ENCODE measurements at places on chromosomes 5 and 9.
A peak's percentile ranks its signal among the peaks of the same experiment; 100 is the strongest.

- no peak for DNase-seq
These were observed 128.2 kb downstream of the OLFM1 start for GRCh38 chr9:135215571-135216161.

- DNase-seq, result no peak
These were observed 73.5 kb upstream of the OTULINL start for GRCh38 chr5:14508046-14508445.

GRCh38 chr9:108269371-108269770 lies 586.4 kb downstream of the ACTL7B start:
- DNase-seq, result no peak

GRCh38 chr5:179698935-179699615 lies at the start of gene CANX:
Gene CANX, plus strand, starts transcription at chr5:179698967. Its CDS starts 6,715 bp downstream, at chr5:179705682.
- no peak for DNase-seq

GRCh38 chr5:179680780-179681401 lies at the start of gene CBY3:
Gene CBY3, minus strand, starts transcription at chr5:179681034. Its CDS starts 116 bp downstream, at chr5:179680918.
- DNase-seq, result no peak

GRCh38 chr5:10445352-10445751 lies 3.7 kb downstream of the ROPN1L start:
- DNase-seq, result no peak

- DNase-seq, result no peak
These were observed 30.1 kb upstream of the CXCL14 start for GRCh38 chr5:135608761-135609443.

- DNase-seq, result no peak
These were observed 16.5 kb upstream of the DMRT3 start for GRCh38 chr9:959914-960313.

GRCh38 chr5:127519527-127519926 lies 2.1 kb downstream of the PRRC1 start:
- DNase-seq, result no peak

- DNase-seq, result no peak
These were observed 491.1 kb downstream of the ENC1 start for GRCh38 chr5:74149395-74149794.

DNA sequence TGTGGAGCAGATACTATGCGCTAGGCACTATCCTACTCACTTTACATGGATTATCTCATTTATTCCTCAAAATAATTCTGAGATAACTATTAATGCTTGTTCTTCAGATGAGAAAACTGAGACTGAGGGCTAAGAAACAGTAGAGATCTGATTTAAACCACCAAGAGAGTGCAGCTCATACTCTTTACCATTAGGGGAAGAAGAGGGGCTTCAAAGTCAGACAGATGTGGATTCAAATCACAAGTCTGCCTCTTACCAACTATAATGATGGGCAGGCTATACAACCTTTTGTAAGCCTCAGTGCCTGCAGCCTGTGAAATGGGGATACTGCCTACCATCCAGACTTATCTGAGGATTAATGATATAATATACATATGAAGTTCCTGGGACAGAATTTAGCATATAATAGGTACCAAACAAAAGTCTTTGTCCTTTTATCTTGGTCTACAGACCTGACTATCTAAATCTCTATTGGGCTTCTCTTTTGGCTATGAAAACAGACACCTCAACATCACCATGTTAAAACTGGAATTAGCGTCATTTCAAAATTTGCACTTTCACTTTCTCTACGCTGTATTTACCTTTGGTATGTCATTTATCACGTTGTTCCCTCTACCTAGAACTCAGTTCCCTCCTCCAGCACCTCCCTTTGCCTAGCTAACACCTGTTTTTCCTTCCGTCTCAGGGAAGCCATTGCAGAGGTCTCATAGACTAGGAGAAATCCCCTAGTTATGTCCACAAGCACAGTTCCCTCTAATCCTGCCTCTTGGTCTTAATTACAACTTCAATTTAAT lies 13.8 kb upstream of the TMEM267 start:
- DNase-seq, result no peak

DNA sequence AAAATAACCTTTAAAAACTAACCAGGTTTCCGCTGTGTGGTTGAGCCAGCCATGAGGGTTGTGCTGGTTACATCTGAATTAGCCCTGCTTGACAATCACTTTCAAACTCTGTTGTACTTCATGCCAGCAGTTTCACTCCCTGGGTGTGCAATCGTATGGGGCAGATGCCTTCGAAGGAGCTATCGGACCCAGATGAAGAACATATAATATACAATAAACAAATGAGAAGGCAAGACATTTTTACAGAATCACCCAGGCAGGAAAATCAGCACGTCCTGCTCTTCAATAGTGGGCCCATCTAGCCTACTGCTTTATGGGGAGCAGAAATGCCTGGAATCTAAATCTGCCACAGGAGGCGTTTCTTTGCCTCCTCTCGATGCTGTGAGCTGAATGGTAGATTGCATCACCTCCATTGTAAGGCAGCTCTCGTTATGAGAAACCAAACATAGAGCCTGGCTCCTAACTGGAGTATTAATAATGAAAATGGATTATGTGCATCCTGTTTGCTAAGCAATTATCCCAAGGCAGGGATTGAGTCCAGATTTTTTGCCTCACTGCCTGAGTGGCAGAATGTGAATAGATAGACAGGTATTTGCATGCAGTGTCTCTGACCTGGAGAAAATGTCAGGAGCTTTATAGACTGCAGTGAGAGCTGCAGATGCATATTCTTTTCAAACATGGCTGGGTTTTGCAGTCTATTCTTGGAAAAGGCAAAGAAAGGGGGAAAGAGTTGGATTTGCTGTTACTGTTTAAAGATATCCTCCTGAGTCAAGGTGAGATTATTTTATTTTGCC lies 143.3 kb upstream of the SMARCA2 start:
- DNase-seq, result peak; percentile 75

DNA sequence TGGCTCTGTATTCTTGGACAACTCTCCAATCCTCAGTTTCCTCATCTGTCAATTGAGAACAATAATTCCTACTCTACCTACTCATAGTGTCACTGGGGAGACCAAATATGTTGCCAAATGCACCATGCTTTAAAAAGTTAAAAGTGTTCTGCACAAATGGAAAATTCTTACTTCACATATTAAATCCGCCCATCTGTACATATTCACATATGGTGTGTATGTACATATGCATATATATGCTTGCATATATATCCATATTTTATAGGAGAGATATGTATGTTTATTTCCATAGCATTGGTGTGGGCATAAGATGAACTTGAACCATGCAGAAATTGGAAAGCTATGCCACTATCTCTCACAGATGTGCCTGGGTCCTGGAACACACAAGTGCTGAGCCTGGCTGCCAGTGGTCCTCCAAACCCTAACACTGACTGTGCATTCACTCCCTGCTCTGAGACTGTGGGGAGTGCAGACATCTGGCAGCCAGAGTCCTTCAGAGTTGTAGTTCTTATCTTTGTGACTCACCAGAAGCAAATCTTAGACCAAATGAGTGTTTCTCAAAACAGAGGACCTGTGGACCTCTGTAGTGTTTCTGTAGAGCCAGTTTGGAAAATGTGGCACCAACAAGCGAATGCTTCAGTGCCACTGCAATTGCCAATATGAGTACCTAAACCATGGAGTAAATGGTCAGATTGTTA lies 168.7 kb downstream of the GRIA1 start:
- no peak for DNase-seq

All from NCI-H748 treated with DMSO at 0.1 percent for 48 hours (cell line).